Caco-2 (cell line): ENCODE measurements at places on chromosomes 2 and 18. TPM values are rescaled to one million over a fixed set of nuclear protein-coding genes. Genes with fewer than 3 reads are reported as not detected.

The MYO7B gene
- total RNA-seq: 0.27 and 0.58 TPM in 2 replicates

The STON1 gene
- 1.5 and 1.8 TPM in 2 replicates for total RNA-seq

The NEUROD1 gene
- total RNA-seq: not detected in 2 replicates

The CDH20 gene
- not detected in 2 replicates for total RNA-seq

The SLC19A3 gene
- 88.2 and 98.5 TPM in 2 replicates for total RNA-seq

The MROH2A gene
- not detected in 2 replicates for total RNA-seq

The C2orf72 gene
- total RNA-seq: 90.5 and 105 TPM in 2 replicates

The GPR45 gene
- not detected in 2 replicates for total RNA-seq

The CXCR4 gene
- 1.00 and 1.4 TPM in 2 replicates for total RNA-seq

The HRH4 gene
- not detected in 2 replicates for total RNA-seq

The REG3A gene
- 0.45 and 1.1 TPM in 2 replicates for total RNA-seq

The ZNF804A gene
- total RNA-seq: not detected in 2 replicates

The RAPGEF4 gene
- total RNA-seq: 0.23 and 0.98 TPM in 2 replicates

The FOXD4L1 gene
- 0.32 and 0.73 TPM in 2 replicates for total RNA-seq

The SH3RF3 gene
- total RNA-seq: 0.98 and 1.1 TPM in 2 replicates

The RAB6C gene
- not detected in 2 replicates for total RNA-seq

The CROCC2 gene
- not detected in 2 replicates for total RNA-seq

The GATA6 gene
- 124 and 136 TPM in 2 replicates for total RNA-seq

The ADGRF3 gene
- total RNA-seq: 0.09 and 0.18 TPM in 2 replicates

The ANKRD29 gene
- 7.3 and 8.2 TPM in 2 replicates for total RNA-seq

The EIPR1 gene
- 35.6 and 36.9 TPM in 2 replicates for total RNA-seq

The CDH2 gene
- 0.81 and 1.4 TPM in 2 replicates for total RNA-seq

The CDCA7 gene
- 51.1 and 58.1 TPM in 2 replicates for total RNA-seq

The ACOXL gene
- total RNA-seq: 2.6 and 2.9 TPM in 2 replicates

The DTNA gene
- total RNA-seq: 10.0 and 10.4 TPM in 2 replicates

The SERPINB2 gene
- not detected in 2 replicates for total RNA-seq

The CRYGD gene
- not detected in 2 replicates for total RNA-seq

The ERBB4 gene
- not detected in 2 replicates for total RNA-seq

The CNDP1 gene
- 0.48 TPM in 1 of 2 replicates, not detected in the other for total RNA-seq
